ENCODE measurements at places on chromosomes 3 and 15.

- no peak for DNase-seq
These were observed 25.1 kb downstream of the SLC6A20 start for GRCh38 chr3:45771166-45771775.

DNA sequence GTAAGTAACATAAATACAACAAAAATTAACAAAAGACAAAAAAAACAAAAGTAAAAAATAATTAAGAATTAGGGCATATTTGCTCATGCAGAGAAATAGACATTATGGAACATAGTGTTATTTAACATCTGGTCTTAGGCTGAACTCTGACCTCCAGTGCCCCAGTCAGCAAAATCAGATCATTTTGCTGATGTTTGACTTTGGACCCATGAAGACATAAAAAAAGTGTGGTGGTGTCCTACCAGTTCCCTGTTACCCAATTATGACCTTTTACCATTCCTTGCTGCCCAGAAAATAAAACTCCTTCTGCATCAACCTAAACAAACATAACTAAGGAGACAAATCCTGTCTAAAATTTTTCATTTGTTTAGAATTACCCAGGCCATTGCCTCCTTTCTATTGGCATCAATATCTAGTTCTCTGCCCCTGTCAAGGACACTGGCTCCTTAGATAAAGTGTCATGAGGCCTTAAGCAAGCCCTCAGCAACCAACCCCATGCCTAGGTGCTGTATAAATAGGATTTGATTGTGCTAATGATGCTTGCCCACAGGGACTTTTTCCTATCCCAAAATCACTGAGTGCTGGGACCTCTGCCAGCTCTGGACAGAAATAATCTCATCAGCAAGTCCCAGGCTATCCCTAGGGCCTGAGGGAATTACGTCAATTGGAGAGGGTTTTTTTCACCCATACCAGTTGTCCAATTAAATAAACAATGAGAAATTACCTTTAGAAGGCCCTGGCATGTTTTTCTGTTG lies 334.5 kb upstream of the UMPS start:
- no peak for DNase-seq

- DNase-seq = no peak
These were observed 27.3 kb upstream of the SEC62 start for GRCh38 chr3:169939320-169939719.

DNA sequence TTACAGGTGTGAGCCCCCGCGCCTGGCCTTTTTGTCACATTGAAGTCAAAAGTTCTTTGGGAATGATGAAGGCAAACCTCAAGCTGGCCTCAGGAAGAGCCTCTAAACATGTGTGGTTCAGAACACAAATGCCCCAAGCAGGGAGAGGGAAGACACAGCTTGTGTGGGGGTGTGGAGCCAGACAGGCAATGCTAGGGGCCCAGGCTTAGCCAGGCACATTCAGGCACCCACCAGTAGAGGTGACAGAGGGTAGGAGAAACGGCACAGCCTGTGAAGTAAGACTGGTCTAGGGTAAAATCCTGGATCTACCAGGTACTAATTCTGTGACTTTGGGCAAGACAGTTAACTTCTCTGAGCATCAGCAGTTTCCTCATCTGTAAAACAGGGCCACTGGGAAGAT lies 3.5 kb downstream of the HDC start:
- peak; percentile 18 for DNase-seq

GRCh38 chr3:101068876-101069606 lies 75.8 kb upstream of the ABI3BP start:
- DNase-seq = no peak

DNA sequence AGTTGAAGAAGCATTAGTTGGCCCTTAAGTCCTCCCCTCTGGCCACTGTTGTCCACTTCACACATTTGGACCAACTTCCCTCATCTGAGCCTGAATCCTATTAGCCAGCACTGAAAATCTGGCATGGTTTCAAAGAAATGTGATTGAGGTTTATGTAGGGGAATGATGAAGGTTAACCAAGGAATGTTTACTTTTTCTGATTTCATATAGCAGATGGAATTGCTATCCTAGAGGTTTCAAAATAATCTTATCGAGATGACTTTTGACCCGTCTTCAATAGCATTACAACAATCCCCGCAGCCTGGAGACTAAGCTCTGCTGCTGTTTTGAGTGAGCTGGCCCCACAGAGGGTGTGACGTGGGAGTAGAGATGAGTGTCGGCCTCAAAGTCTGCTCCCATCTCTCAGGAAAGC lies 200.8 kb upstream of the IL12A start:
- no peak for DNase-seq

DNA sequence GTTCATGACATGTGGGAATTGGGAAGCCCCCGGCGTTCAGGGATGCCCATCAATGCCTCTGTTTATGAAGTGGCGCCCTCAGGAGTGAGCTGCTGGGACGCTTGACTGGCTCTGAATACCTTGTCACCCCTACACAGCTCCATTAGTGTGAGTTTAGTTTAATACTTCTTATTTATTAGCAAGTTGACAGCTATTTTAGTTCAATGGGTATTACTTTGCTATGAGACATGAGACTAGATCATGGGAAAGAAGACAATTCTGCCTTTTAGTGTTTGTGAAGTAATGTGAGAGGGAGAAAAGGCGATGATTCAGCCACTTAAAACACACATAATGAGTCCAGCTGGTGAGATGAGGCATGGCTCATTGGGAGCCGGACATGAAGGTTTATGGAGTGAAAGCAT lies 678.5 kb downstream of the NR2F2 start:
- no peak for DNase-seq

DNA sequence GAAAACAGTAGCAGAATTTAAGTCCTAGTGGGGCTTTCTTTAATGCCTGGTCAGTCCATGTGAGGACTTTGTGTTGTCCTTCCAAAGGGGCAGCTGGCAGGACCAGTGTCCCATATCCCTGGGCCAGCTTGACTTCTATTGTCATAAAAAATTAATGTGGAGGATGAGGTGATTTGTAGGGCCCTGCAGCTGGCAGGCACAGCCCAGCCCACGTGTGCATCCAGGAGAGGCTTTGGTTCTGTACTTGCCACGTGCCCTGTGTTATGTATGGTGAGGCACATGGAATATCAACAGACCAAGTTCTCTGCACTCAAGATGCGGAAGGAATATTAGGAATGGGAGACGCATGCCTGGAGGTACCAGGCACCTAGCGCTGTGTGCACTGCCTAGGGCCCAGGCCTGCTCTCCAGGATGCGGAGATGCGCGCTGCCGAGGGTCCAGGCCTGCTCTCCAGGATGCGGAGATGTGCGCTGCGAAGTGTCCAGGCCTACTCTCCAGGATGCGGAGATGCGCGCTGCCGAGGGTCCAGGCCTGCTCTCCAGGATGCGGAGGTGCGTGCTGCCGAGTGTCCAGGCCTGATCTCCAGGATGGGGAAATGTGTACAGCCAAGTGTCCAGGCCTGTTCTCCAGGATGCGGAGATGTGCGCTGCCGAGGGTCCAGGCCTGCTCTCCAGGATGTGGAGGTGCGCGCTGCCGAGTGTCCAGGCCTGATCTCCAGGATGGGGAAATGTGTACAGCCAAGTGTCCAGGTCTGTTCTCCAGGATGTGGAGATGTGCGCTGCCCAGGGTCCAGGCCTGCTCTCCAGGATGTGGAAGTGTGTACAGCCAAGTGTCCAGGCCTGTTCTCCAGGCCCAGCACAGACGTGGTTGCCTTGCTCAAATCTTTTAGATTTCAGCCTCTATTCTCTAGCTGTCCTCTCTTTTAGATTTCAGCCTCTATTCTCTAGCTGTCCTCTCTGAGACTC lies 183.3 kb upstream of the ROPN1 start:
- DNase-seq = no peak

DNA sequence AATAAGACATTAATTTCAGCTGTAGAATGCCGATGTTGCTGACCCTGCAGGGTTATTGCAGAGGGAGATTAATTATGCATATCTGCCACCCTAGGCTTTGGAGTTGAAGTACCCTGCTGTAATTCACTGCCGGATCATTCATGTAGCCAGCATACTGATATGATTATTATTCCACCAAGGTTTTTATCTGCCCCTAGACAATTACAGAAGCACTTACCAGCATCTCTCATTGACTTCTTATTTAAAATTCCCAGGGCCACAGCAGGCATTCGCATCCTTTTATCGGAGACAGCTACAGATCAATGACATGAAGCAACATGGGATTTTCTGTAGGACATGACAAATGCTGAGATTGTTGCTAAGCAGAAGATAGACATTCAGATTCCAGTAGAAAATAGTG lies 31.3 kb downstream of the IL1RAP start:
- DNase-seq = no peak

DNA sequence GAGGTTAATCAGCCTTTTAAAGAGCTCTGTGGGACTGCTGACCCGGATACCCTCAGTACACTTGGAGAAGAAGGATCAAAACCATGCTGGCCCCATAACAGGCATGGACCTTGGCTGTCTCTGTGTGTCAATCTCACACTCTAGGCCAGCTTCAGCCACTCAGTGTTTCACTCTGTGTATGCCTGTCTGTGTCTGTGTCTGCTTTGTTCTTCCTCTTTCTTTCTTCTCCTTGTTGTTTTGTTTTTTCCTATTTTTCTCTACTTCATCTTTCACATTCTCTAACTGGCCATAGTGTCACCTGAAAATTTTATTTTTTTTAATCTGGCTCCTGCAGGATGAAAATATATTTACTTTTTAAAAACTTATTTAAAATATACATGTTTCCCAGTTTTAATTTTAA lies 51.1 kb downstream of the SERP1 start:
- no peak for DNase-seq

DNA sequence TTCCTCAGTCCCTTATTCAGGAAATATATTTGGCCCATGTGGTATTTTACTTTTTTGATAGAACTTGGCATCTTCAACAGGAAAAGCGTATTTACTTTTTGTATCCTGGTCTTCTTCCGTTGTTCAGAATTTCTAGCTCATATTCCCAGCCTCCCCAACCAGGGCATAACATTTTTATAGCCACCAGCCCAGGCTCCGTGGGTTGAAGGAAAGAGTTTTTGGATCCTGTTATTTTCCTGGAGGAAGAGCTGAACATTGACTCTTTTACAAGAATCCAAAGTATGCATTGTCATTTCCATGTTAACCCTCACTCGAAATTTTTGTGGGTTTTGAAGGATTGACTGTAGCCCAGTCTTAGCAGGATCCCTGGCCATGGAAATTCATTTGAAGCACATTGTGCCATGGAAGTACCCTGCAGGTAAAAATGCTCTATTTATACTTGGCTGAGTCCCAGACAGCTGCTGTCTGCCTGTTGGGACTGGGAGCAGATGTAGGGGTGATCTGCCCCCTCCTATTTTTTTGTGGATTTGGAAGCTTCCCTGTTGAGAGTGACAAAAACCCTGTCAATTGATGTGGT lies 98.8 kb downstream of the AKAP13 start:
- no peak for DNase-seq

- DNase-seq = no peak
These were observed 143.7 kb upstream of the ZNF385D start for GRCh38 chr3:21894459-21895340.

- DNase-seq = no peak
These were observed 503.4 kb upstream of the MDFIC2 start for GRCh38 chr3:70815817-70816216.

- DNase-seq = no peak
These were observed 55.5 kb downstream of the LRRC28 start for GRCh38 chr15:99306694-99307338.

DNA sequence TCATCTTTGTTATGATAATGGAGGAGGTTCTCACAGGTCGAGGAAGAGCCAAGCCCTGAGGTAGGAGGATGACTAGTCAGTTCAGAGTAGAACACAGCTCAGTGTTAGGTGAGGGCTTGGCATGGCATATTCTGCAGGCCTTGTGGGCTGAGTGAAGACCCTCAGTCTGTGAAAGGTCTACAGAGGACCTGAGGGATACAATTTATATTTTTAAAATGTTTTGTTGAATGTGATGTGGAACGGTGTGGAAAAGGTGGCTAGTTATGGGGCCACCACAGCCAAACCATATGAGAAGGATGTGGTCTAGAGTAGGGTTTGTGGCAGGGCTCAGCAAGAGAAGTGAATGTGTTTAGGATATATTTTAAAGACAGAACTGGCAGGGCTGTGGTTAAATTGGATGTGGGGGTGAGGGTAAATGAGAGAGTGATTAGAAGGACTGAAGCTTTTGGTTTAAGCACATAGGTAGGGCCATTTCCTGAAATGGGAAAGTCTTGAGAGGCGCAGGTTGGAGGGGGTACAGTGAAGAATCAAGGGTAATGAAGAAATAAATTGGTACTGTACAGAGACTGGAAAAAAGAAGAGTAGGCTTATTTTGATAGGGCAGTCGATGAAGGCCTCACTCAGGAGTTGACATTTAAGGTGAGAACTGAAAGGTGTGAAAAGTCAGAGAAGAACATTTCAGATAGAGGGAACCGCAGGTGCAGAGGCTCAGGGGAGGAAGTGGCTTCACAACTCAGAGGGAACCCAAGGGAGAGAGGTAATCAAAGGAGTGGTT lies 60.5 kb downstream of the SPTSSB start:
- peak; percentile 31 for DNase-seq

- no peak for DNase-seq
These were observed 62.0 kb downstream of the PLD1 start for GRCh38 chr3:171748064-171748924.

DNA sequence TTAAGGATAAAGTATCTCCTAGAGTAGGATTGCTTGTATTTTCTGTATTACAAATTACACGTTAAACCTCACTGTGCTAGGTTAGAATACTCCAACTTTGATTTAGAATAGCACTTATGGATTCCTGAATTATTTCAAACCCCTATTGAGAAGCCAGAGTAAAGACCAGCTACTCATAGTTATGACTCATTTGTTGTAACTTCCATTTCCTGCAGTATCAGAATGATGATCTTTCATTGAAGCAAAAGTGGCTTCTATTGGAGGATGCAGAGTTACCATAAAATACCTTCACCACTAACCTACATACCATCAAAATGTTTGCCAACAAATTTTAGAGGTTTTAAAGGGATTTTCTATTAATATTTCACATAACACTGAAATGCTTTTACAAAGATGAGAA lies 1322.7 kb upstream of the ALCAM start:
- no peak for DNase-seq

DNA sequence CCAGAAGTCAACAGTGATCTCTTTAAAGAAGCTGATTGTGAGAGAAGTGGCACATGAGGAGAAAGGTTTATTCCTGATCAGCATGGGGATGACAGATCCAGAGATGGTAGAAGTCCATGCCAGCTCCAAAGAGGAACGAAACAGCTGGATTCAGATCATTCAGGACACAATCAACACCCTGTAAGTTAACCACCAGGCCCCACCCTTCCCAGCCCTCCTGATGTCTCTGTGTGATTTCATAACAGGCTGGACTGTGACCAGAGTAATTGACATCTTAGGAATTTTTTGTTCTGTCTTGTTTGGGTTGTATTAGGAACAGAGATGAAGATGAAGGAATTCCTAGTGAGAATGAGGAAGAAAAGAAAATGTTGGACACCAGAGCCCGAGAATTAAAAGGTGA lies 67.7 kb downstream of the KLHL25 start:
- no peak for DNase-seq
